ENCODE measurements at places on chromosomes 5 and 9. TPM values are rescaled to one million over a fixed set of nuclear protein-coding genes. Genes with fewer than 3 reads are reported as not detected.

- H3K36me3 ChIP-seq, result no peaks in the 10 kb centered on the region
- H3K27ac ChIP-seq, result no peak overlapping the region
- no peak for DNase-seq
- no peaks in the 10 kb centered on the region for H3K27me3 ChIP-seq
- H3K4me1 ChIP-seq, result no peaks in the 10 kb centered on the region
These were observed 385.2 kb downstream of the FAM170A start for GRCh38 chr5:120014535-120014934.

- peaks cover 5% of the 10 kb centered on the region for H3K4me1 ChIP-seq
- DNase-seq, result no peak
- no peak overlapping the region for H3K4me3 ChIP-seq
- H3K36me3 ChIP-seq, result no peaks in the 10 kb centered on the region
These were observed 255.2 kb downstream of the DEPDC1B start for GRCh38 chr5:60444661-60445360.

DNA sequence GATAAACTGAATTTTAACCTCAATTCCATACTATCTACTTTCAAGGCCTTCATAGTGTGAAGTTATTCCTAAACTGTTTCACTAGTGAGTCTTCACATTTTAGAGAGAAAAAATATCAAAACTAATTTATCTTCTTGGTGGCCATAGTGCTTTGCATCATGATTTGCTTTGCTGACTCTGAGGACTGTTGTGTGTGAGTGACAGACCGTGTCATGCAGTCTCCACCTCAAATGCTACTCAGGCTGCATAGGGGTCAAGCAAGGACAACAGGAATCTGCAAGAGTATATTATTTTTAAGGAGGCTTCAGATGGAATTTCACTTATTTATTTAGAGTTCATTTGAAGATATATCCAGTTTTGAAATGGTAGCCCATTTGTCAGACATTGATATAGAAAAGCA, 34.5 kb downstream of the MACIR start:
- H3K36me3 ChIP-seq, result no peaks in the 10 kb centered on the region
- H3K27ac ChIP-seq, result no peak overlapping the region
- no peak overlapping the region for H3K4me3 ChIP-seq

DNA sequence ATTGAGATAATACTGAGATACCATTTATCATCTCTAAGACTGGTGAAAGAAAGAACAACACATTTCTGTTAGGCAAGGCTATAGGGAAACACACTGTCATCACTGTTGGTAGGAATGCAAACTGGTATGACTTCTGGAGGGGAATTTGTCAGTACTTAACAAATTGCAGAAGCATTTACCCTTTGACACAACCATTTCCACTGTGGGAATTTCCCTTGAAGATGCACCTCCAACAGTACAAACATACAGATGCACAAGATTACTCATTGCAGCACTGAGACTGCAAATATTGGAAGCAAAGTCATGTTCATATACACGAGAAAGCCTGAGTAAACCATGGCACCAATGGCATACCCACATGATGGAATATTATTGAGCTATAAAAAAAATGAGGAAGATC, 17.6 kb downstream of the GM2A start:
- peaks cover 13% of the 10 kb centered on the region for H3K36me3 ChIP-seq
- no peak overlapping the region for H3K4me3 ChIP-seq
- no peak overlapping the region for H3K27ac ChIP-seq
- DNase-seq, result no peak
- H3K4me1 ChIP-seq, result no peaks in the 10 kb centered on the region
- no peaks in the 10 kb centered on the region for H3K27me3 ChIP-seq

DNA sequence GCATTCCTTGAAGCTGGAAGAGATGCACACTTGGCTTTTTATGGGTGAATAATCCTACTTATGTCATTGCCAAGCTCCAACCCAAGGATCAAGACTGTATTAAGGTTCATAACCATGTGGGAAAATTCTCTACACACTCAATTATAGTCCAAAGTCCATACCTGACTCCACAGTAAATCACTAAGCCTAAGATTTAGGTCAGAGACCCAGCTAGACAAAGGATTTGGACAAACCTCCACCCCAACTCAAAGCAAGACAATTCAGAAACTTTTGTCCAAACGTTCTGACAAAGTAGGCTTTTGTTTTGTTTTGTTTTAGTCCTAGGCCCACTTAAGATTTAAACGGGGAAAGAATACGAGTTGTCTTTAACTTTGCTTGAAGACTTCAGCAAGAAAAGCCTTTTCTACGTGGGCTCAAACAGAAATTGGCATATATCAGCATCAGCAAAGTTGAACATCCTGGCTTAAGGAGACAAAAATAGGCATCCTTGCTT, 1.7 kb downstream of the MEGF9 start:
- H3K4me1 ChIP-seq, result peaks cover 35% of the 10 kb centered on the region
- H3K27ac ChIP-seq, result peak overlapping the region; percentile 64
- H3K4me3 ChIP-seq, result peak overlapping the region; percentile 84
- no peak for DNase-seq

GRCh38 chr5:151685749-151686673, 704 bp downstream of the SPARC start:
- H3K27ac ChIP-seq, result peak overlapping the region; percentile 86
- no peak for DNase-seq
- peaks cover 8% of the 10 kb centered on the region for H3K27me3 ChIP-seq
- H3K4me3 ChIP-seq, result peak overlapping the region; percentile 97
- peaks cover 11% of the 10 kb centered on the region for H3K36me3 ChIP-seq
- peaks cover 53% of the 10 kb centered on the region for H3K4me1 ChIP-seq

DNA sequence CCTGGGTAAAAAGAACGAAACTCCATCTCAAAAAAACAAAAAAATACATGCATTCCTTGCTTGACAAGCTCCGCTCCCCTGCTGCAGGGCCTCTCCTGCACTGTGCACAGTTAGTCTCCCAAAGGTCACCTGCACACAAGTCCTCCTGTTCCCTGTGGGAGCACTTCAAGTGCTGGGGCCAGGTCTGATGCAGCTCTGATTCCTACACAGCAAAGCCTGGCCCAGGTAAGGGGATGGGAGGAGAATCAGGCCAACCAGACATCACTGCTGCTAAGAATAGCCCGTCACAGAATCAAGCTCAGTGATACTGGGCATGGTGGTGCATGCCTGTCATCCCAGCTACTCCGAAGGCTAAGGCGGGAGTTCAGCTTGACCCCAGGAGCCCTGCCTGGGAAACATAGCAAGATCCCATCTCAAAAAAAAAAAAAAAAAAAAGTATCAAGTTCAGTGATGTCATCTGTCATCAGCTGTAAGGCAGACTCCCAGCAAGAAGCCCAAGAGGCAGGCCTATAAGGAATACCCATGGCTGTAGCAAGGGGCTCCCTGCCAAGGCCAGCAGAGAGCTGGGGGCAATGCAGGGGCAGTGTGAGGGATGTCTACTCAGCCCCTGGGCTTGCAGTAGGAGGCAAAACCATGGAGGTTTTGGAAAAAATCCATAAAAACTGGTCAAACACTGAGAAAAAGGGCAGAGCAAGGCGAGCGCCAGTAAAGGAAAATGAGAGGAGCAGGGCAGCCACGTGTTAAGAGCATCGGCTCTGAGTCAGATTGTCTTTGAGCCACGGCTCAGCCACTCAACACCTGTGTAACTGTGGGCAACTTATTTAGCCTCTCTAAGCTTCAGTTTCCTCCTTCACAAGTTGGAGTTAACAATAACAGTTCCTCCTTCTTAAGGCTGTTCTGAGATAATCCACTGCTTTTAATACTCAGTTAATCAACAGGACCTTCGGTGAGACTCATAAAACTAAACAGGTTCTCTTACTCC, 3.2 kb downstream of the TPM2 start:
- H3K4me1 ChIP-seq, result peaks cover 36% of the 10 kb centered on the region
- peak overlapping the region; percentile 67 for H3K27ac ChIP-seq
- peak overlapping the region; percentile 86 for H3K4me3 ChIP-seq
- peaks cover 19% of the 10 kb centered on the region for H3K36me3 ChIP-seq
- no peaks in the 10 kb centered on the region for H3K27me3 ChIP-seq

DNA sequence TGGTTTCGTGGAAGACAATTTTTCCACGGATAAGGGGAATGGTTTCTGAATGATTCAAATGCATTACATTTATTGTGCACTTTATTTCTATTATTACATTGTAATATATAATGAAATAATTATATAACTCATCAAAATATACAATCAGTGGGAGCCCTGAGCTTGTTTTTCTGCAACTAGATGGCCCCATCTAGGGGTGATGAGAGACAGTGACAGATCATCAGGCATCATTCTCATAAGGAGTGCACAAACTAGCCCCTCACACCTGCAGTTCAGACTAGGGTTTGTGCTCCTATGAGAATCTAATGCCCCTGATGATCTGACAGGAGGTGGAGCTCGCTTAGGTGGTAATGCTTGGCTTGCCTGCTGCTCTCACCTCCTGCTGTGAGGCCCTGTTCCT, 6.4 kb downstream of the ISCA1 start:
- no peaks in the 10 kb centered on the region for H3K27me3 ChIP-seq
- no peak overlapping the region for H3K27ac ChIP-seq
- no peak for DNase-seq
- peaks cover 37% of the 10 kb centered on the region for H3K36me3 ChIP-seq
- peaks cover 30% of the 10 kb centered on the region for H3K4me1 ChIP-seq

GRCh38 chr5:36874465-36874864, 2.1 kb upstream of the NIPBL start:
- peak overlapping the region; percentile 92 for H3K4me3 ChIP-seq
- H3K4me1 ChIP-seq, result peaks cover 32% of the 10 kb centered on the region
- H3K27me3 ChIP-seq, result no peaks in the 10 kb centered on the region
- H3K36me3 ChIP-seq, result peaks cover 8% of the 10 kb centered on the region
- no peak for DNase-seq
- peak overlapping the region; percentile 95 for H3K27ac ChIP-seq

DNA sequence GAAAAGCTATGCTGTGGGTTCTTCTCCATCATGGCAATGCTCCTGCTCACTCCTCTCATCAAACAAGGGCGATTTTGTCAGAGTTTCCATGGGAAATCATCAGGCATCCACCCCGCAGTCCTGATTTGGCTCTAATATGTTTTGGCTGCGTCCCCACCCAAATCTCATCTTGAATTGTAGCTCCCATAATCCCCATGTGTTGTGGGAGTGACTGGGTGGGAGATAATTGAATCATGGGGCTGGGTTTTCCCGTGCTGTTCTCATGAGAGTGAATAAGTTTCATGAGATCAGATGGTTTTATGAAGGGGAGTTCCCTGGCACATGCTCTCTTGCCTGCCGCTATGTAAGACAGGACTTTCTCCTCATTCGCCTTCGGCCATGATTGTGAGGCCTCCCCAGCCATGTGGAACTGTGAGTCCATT, 163.8 kb downstream of the GADD45G start:
- H3K27me3 ChIP-seq, result no peaks in the 10 kb centered on the region
- H3K36me3 ChIP-seq, result no peaks in the 10 kb centered on the region
- no peak overlapping the region for H3K27ac ChIP-seq

Gene CDH9
- total RNA-seq, result 0.68 TPM

Gene SLC6A3
- 0.19 TPM for total RNA-seq

Gene PRR16
- total RNA-seq, result 2.1 TPM

Gene SLC27A6
- total RNA-seq, result 12.8 TPM

Gene MARCHF11
- 1.2 TPM for total RNA-seq

Gene GOLGA1
- total RNA-seq, result 22.6 TPM

Gene SPATA6L
- 4.7 TPM for total RNA-seq

Gene DEPDC1B
- 29.1 TPM for total RNA-seq

All from type B pancreatic cell (in vitro differentiated cells).